ENCODE measurements at places on chromosomes 7 and 10.

GRCh38 chr10:25049966-25050365 is 33.6 kb downstream of the THNSL1 start:
- DNase-seq, result no peak

DNA sequence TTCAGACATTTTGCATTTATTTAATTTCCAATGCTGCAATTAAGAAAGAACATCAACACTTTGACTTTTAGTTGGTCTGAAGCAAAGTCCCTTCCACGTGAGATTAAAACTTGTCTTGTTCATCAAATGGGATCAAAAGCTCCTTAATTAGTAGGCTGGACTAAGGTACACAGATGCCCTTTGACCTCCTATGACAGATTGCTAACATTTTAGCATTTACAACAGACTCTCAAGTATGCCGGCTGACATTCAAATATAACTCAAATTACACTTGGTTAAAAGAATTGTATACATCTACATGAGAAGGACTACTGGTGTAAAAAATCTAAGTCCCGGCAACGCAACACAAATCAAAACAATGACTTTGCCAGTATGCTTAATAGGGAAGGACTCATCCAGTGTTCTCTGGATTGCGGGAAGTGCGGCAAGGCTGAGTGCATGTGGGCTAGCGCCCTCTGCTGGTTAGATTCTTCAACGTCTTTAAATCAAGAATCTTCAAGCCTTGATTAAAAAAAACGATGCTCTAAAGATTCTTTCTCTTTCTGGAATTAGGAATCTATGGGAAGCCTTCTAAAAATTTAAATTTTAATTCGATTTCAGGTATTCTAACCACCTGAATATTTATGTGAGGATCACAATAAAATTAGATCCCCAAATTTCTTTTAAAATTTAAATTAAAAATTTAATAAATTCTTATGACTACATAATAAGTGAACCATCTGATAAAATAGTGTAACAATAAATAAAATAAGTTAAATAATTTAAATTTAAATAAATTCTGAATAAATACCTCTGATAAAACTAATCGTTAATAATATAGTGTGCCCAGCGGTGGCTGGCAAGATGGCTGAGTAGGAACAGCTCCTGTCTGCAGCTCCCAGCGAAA is 444.7 kb downstream of the DGKB start:
- peak; percentile 15 for DNase-seq

DNA sequence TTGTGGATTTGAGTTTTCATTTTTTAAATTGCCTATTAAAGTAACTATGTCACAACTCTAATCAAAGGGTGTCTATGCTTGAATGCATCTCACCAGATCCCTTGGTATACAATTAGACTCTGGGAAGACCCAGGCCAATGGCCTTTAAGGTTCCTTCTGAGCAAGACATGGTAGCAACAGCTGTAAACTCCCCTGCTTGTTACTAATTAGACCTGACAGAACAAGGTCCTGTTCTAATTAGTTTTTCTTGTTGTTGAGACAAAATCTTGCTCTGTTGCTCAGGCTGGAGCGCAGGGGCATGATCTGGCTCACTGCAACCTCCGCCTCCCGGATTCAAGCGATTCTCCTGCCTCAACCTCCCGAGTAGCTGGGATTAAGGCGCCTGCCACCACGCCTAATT is 2.9 kb downstream of the MYH16 start:
- no peak for DNase-seq

DNA sequence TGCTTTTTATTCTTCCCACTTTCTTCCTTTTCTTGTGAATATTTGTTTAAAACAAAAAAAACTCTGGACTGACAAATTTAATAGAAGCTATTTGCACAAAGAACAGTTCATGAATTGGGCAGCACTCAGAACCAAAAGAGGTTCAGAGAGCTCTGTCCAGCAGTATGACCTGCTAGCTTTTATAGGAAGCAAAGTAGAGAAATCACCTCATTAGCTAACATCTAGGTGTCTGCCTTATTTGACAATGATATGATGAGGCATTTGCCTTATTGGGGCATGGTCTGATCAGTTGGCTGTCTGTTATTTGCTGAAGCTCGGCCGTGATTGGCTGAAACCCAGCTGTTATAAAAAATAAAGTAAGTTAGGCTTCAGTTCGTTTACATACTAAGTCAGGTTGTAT is 819 bp upstream of the TRIM4 start:
- no peak for DNase-seq

- DNase-seq, result no peak
Measured at GRCh38 chr10:71429304-71429703, 32.6 kb downstream of the CDH23 start.

DNA sequence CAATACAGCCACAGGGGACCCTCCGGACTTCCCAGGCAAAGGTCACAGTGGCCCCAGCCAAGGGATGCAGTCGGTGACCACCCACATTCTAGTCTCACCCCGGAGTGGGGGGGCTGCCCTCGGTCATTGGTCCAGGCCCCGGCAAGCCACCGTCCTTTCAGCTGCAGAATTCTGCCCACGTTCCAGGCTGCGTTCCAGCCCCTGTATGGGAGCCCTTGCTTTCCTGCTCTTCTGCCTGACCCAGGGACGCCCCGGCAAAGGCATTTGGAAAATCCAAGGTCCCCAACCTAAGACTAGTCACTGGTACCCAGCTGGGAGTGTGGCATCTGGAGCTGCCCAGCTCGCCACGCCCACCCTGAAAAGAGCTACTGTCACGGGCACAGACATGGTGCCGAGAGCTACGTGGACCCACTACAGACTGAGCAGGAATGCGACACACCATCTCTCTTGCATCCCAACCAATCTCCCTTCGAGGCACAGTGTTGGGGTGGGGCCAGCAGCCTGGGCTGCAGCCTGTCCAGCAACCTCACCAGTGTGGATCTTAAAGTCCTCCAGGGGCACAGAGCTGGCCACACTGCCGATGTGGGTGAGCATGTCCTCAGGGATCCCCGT is 18.6 kb downstream of the OGDHL start:
- no peak for DNase-seq

DNA sequence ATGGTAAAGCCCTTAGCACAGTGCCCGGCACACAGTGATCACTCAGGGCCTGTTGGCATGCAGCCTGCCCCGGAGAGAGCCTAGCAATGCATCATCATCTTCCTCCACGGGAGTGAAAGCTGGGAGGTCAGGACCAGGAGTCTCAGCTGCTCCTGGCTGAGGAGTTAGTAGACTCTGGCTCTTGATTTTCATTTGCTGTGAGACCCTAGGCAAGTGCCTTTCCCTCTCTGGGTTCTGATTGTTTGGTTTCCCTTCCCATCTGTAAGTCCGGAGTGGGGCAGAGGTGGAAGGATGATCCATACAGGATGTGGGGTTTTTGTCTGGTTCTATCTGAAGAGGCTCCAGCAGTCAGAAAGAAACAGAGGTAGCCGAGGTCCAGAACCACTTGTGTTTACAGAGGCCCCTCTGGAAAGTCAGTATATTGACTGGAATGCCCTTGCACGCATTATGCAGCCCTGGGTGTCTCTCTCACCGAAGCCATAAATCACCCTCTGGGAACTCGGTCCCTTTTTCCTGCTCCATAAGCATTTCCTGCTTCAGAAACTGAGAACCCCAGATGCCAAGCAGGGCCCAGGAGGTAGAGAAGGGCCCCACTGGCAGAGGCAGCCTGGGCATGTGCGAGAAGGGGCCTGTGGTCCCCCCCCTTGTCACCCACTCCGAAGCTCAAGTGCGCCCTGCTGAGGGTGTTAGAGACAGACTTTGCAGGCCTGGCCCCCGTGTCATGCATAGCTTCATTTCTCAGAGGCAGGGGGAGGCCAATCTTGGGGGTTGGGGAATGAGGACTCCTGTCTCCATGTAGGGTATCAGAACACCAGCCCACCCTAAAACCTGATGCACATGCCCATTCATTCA is 8.5 kb downstream of the UNC5B start:
- no peak for DNase-seq

- DNase-seq, result peak; percentile 24
Measured at GRCh38 chr7:120805636-120806388, 52.1 kb downstream of the TSPAN12 start.

- DNase-seq, result no peak
Measured at GRCh38 chr7:20828947-20829346, 42.3 kb upstream of the SP8 start.

DNA sequence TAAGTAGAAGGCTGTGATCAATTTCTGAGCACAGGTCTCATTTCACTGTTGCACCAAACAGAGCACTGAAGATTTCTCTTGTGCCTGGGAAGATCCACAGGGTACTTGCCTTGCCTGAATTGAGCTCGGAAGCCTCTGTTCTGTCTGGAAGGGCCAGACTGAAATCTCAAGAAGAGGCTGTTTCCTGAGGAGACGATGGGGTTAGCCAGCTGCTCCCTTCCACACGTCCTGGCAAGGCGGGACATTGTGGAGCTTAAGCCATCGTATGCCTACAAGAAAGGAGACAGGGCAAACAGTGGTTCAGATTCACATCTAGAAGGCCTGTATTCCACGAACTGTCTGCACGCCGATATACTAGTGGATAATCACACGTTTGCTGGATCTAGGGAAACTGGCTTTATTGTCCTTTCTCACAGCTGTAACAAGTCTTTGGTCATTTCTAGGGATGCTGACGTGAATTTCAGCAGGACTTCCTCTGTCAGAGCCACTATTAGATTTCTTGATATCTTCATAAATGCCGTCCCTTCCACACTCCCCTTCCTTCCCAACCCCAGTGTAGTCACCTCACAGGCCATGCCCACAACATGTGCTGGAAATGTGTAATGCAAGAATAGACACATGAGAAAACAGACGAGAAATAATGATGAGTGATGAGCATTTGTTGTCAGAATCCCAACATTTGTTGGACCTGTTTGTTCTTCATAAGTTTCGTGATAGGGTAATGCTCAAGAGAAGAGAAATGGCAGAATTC is 137.2 kb upstream of the RSU1 start:
- no peak for DNase-seq

- DNase-seq, result no peak
Measured at GRCh38 chr7:31475368-31475767, 38.5 kb upstream of the ITPRID1 start.

GRCh38 chr10:49598164-49598856 is 11.8 kb upstream of the SLC18A3 start:
- no peak for DNase-seq

GRCh38 chr10:113825791-113826190 is 28.1 kb downstream of the DCLRE1A start:
- no peak for DNase-seq

GRCh38 chr10:29377333-29377961 is 88.6 kb downstream of the LYZL1 start:
- DNase-seq, result no peak

DNA sequence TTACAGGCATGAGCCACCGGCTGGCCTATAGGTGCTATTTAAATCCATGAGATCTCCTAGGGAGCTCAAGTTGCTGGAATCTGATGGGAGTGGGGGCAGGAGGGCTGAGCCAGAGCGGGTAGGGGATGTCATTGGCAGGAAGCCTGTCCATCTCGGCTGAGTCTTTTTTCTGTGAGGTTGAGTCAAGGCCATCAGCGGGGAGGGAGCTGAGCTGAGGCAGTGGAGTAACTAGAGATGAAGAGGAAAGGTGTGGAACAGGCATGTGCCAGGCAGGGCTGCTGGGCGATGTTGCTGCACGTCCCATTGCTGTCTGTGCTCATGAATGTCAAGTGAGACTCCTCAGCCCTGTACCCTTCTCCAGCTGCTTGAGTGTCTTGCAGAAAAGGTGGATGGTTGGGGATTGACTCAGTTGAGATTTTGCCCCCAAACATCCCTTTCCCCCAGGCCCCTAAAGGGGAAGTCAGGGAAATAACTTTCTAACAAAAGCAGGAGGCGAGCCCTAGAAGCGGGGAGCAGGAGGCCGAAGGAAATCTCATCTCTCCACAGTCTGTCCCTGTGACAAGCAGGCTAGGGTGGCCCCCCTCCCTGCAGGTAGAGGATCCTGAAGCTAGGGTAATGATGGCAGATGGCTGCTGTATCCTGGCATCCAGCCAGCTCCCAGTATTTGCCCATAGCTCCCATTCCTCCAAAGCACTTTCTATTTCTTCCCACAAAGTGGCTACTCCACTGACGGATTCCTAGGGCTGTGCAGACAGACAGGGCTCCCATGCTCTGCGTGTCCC is 5.4 kb downstream of the ATP6V1F start:
- DNase-seq, result no peak

DNA sequence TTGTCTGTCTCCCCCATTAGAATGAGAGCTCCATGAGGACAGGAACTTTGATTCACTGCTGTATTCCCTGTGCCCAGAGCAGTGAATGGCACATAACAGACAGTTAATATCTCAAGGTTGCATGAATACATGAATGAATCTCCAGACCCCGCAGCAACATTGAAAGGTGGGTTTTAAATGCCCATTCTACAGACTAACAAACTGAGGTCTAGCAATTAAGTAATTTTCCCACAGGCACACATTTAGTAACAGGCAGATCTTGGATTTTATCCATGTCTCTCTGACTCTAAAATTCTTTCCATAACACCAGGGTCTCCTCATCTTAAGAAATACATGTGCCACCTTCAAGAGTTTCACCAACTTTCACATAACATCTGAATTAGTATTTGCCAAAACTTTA is 104.7 kb upstream of the ARID5B start:
- DNase-seq, result no peak
